ENCODE measurements at places on chromosomes 2 and 18.

GRCh38 chr2:109387221-109387735, 226.5 kb downstream of the SEPTIN10 start:
- DNase-seq, result no peak

DNA sequence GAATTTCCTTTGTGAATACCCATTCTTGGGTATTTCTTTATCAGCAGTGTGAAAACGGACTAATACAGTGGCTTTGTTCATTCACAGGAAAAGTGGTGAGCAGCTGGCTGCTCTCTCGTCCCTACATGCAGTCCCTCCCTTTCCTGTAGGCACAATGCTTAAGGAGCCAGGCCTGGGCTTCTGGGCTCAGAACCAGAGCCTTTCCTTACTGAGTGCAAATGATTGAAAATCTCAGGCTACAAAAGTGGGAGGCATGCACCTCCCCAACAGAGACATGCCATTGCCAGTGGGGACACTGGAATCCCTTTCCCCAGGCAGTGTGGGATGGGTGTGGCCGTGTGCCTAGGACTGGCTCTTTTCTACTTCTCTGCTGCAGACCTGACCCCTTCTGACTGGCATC, 61.3 kb downstream of the MCFD2 start:
- DNase-seq, result no peak

DNA sequence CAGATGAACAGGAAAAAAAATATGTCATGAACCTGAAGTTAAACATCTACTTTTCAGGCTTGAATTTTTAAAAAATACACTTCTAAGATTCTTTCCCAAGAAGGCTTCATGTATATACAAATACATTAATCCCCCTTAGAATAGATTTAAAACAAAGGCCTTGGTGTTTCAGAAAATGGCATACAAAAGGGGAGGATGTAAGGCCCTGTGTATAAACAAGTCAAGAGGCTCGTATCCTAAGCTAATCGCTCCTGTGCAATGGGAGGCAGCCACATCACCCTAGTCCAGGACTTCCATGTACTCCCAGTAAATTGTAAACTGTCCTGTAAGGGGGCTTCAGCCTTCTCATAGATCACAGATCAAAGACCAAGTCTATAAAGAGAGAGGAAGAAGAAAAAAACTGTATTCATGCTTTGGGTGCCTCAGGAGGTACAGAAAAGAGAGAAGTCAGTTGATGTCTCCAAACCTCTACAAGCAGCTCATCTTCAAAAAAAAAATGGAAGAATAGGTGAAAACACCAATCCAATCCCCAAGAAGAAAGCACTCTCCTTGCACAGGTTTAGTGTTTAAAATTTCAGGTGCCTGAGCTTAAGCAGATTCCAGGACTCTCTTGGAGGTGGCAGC, 53.9 kb downstream of the ANKRD44 start:
- DNase-seq, result no peak

DNA sequence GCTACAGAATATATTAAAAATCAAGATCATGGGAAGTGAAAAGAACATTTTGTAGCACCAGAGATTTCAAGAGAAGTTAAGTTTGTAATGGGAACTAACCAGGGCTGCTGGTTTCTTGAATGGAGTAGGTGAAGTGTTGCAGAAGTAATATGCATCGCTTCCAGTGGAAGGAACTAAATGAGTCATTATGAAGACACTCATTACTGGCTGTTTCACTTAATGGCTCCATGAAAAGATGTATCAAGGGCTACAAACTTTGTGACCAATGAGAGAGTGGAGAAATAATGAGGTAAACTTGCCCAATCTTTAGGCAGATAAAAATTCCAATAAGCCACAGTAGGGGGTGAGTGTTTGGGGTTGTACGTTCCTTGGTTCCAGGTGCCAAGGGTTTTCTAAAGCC, 380.4 kb upstream of the POU3F3 start:
- no peak for DNase-seq

- DNase-seq, result no peak
Observed at GRCh38 chr2:85959826-85960225, 71.0 kb upstream of the ST3GAL5 start.

DNA sequence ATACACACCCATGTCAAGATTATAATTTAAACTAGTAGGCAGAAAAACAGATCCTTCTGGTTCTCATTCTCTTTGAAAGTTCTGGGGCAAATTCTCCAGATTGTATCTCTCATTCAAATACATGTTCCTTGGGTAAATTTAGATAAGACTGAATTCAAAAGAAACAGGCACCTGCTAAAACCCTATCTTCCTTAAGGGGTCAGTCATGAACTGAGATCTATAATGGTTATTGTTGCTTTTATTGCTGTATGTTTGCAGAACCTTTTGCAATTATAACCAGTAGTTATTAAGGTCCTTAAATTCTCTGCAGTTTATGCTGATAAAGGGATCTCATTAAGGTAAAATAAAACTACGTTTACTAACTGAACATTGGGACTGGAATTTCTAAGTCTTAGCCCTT, 83.5 kb downstream of the MYO5B start:
- DNase-seq, result no peak

Measured in foreskin melanocyte (primary cell).